ENCODE measurements at places on chromosomes 5 and 9. TPM values are rescaled to one million over a fixed set of nuclear protein-coding genes. Genes with fewer than 3 reads are reported as not detected.

- no peak for DNase-seq
Measured at GRCh38 chr9:86602715-86603114, 248.5 kb upstream of the TUT7 start.

GRCh38 chr5:123174916-123175481, 86.0 kb downstream of the PRDM6 start:
- DNase-seq: no peak

- no peak for DNase-seq
Measured at GRCh38 chr5:78016863-78017529, 240.9 kb upstream of the TBCA start.

DNA sequence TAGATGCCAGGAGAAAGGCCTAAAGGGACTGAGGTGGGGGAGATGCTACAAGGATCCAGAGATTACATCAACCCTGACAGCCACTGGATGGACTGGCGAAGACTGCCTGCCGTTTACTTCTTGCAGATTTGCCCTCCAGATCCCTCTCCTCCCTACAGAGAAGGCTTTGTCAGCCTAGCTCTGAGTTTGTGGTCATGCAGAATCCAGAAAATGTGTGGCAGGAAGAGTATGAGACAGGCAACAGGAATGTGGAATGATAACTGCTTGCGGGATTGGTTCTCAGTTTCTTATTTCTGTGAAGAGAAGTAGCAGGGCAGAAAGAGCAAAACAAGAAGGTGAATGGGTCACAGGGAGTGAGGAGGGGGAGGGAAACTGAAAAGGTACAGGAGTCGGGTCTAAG, 129.6 kb downstream of the TLE1 start:
- DNase-seq: no peak

DNA sequence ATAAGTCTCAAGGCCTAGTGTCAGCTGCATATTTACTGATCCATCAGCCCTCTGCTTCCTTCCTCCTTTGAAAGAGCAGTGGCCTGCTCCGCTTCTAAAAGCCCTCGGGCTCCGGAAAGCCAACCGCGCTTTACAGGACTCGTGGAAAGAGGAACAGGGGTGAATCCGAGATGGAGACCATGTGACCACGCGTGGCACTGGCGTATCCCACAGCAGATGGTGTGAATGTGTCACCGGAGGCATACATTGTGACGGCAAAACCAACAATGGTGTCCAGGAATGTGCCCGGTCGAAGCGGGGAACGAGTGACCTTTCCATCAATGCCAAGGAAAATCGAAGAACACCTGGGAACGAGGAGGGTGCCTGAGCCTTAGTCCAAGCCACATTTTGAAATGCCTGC, 484.6 kb downstream of the SPATA31A7 start:
- no peak for DNase-seq

GRCh38 chr9:70046274-70047070, 2.8 kb downstream of the MAMDC2 start:
- DNase-seq: no peak

- no peak for DNase-seq
Measured at GRCh38 chr5:67363963-67364362, 167.4 kb upstream of the CD180 start.

DNA sequence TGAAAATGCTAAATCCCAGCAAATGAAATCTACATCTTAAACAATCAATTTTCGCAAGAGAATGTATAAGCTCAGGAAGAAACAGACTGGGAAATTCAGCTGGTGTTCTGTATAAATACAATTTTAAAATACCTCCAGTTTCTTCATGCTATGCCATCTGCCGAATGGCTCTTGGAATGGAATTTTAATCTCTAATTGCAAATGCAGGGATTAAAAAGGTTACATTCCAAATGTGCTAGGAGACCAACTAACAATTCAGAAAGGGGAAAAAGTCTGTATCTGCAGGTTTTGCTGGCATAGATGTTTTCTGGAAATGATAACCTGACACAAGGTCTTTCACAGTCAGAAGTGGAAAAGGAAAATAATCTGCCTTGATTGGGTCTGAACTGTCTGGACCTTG, 379.7 kb downstream of the MAT2B start:
- no peak for DNase-seq

DNA sequence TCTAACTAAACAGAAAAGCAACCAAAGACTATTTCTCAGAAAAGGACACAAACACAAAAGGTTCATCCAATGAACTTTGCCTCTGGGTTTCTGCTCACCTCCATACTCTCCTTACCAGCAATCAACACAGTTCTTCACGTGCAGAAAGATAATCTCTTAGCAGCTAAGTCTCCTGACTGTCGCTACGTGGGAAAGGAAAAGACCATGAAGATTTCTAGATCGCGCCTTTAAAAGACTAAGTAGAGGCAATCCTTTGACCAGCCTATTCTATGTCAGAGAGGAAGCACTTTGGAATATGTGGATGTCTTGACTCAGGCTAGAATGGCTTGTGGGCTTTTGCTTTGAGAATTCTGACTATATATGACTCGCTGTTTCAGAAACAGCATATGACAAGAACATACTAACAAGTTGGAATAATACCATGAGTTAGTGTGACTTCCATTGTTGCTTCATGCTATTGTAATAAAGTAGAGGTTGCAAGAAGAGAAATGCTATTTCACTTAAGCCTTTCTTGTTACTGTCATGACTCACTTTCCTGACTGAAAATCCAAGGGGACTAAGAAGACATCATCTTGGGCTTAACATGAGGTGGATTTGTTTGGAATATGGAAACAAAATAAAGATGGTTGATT, 339.5 kb upstream of the RFX3 start:
- no peak for DNase-seq

DNA sequence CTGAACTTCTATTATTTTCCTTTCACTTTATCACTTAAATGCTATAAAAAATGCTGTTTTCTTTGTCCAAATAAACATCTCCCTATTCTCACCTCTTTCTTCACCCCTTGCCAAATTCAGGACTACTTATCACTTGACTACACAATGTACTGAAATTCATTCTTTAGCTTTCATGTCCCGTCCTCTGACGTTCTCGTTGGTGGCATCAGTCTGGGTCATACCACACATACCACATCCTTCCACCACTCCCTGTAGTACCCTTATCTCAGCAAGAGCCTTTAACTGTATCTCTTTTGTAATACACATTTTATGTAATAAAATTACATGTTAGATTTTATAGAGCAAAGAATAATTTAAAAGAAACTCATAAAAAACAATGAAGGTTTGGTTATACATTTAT, 231.1 kb upstream of the PAPPA start:
- no peak for DNase-seq

- no peak for DNase-seq
Measured at GRCh38 chr9:69671879-69672595, at the start of gene APBA1. TSS of gene APBA1 (minus strand) at chr9:69672371.

GRCh38 chr5:147223948-147224791, 10.7 kb upstream of the STK32A start:
- DNase-seq: no peak

GRCh38 chr9:126440940-126441339, 114.3 kb downstream of the MVB12B start:
- DNase-seq: no peak

DNA sequence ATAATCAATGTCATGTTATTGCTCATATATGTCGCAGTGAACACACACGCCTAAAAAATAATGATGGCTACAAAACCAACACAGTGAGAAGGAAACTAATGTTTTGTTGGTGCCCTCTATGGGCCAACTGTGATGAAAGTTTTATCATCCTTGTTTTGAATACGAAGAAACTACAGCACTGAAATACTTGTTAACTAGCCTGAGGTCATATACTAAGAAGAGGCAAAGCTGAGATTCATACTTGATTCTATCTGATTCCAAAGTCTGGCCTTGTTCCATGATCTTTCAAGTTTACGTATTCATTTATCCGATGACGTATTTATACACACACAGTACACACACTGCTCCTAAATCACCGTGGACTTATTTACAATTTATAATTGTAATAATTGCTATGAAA, 16.1 kb upstream of the DRD1 start:
- no peak for DNase-seq

DNA sequence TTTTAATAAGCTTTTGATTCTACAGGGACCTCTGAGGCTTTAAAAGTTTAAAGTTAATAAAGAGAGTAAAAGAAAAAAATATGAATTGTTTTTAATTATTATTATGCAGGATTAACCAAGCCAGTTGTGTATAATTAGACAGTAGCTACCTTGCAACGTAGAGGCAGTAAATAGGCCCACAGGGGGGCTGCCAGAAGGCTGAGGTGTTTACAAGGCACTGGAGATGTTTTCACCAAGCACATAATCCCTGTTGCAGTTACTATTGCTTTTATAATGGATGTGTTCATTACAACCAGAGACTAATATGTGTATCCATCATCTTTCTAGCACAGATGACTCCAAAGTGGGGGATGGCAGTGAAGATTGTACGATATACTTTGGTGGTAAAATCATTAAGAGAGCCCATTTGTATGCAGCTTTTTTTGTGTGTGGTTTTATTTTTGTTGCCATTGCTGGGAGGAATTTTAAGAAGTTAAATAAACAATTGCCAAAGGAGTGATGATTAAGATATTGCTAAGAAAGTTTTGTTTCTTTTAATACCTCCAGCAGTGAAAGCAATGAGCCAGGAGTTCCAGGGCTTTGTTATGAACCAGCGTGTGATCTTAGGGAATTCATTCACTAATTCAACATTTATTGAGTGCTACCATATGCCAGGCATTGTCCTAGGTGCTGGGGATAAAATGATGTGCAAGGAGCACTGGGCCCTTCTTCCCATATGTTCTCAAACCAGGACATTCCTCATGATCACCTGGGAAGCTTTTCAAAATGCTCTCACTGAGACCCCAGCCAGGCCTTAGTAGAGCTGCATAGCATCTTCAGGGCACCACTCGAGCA, 138.7 kb upstream of the EFNA5 start:
- no peak for DNase-seq

DNA sequence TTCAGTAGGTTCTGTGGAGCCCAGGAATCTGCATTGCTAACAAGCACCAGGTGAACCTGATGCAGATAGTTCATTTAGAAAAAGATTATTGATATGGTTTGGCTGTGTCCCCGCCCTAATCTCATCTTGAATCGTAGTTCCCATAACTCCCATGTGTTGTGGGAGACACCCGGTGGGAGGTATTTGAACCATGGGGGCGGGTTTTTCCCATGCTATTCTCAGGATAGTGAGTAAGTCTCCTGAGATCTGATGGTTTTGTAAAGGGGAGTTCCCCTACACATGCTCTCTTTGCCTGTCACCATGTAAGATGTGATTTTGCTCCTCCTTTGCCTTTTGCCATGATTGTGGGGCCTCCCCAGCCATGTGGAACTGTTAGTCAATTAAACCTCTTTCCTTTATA, 212.0 kb downstream of the RAB3C start:
- no peak for DNase-seq

DNA sequence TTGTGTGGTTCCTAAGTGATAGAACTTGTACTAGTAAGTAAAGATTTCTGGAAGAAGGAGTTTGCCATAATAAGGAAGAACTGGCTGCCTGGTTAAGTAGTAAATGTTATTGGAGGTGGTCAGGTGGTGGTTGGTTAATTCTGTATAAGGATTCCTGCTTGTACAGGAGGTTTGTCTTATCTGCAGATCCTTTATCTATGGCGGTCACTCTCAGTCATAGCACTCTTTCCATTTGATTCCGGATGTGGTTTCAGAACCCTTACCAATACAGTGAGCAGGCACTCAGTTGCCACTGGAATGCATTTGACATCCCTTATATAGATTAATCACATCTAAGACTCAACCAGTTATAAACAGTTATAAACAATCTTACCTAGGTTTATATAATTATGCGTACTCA, 50.3 kb downstream of the RAD50 start:
- no peak for DNase-seq

DNA sequence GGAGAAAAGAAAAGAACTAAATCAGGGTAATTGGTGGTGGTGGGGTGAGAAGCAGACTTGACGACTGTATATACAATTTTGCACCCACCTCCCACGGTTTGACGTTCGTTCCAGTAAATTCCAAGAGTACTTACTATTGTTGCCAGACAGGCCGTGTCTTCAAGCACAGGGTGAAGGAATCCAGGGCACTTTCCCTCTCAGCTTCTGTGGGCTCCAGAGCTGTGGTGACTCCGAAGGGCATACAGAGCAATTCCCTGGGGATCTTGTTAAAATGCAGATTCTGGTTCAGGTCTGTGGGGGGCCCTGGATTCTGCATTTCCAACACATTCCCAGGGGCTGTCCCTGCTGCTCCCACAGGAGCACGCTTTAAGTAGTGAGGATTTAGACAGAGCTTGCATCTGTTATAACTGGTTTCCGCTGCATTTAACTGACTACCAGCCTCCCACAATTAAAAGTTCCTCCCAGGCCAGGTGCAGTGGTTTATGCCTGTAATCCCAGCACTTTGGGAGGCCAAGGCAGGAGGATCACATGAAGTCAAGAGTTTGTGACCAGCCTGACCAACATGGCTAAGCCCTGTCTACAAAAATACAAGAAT, 49.3 kb upstream of the FANCC start:
- DNase-seq: no peak

DNA sequence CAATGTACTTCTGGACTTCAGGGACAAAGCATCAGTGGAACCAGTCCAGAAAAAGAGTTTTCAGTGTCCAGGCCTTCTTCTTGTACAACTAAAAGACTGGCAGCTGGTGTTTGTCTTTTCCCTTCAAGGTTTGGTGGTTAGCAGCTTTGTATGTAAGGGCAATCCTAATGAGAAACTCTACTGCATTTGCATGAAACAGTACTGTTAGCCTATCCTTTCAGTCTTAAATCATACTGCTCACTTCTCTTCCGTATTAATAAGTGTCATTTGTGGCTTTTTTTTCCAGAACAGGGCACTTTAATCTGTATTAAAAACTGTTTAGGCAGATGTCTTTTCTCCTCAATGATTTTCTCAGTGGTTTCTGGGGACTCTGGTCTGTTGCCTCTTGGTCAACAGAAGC, 48.9 kb downstream of the FAM174A start:
- DNase-seq: no peak

- DNase-seq: no peak
Measured at GRCh38 chr5:159210210-159210661, 883 bp upstream of the RNF145 start.

DNA sequence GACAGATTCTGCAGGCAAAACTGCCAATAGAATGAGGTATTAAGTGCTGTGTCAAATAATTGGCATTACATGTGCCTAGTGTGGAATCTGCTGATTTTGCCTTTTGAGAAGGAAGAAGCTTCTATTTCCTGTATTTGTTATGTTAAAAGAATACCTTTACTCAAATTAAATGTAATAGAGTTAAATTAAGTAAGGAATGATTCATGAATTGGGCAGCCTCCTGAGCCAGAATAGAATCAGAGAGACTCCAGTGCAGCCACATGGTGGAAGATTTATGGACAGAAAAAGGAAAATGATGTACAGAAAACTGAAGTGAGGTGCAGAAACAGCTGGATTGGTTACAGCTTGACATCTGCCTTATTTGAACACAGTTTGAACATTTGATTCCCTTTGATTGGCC, 464.4 kb upstream of the SEMA6A start:
- no peak for DNase-seq

Gene RAB3C
- polyA plus RNA-seq: 1.2 TPM

Gene GPR150
- not detected for polyA plus RNA-seq

Gene OBP2B
- polyA plus RNA-seq: not detected

Gene PCDHB14
- 10.6 TPM for polyA plus RNA-seq

Gene SWI5
- 29.3 TPM for polyA plus RNA-seq

Gene TOR4A
- polyA plus RNA-seq: 8.9 TPM

Gene SHB
- 13.8 TPM for polyA plus RNA-seq

Gene MCIDAS
- 0.56 TPM for polyA plus RNA-seq

Gene PKD2L2
- 0.13 TPM for polyA plus RNA-seq

Gene ENTREP1
- 2.9 TPM for polyA plus RNA-seq

Gene AGXT2
- 62.0 TPM for polyA plus RNA-seq
